Renal cortical epithelial cell (primary cell): ENCODE measurements at places on chromosomes 2 and 18.

DNA sequence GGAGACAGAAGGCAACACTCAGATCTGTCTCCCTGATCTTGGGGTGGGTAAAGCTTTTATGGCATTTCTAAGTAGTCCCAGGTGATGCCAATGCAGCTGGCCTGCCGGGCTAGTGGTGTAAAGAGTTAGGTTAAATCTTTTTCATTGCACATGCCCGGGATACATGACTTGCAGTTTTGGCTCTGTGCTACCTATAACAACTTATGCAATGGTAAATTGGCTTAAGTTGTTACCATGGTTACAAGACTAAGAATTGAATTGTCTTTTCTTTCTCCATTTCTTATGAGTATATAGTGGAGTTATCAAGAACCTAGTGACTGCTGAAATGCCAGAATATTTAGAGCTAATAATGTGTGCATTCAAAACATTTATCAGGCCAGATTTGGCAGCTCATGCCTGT lies 5.3 kb upstream of the FAM110C start:
- no peak for DNase-seq

DNA sequence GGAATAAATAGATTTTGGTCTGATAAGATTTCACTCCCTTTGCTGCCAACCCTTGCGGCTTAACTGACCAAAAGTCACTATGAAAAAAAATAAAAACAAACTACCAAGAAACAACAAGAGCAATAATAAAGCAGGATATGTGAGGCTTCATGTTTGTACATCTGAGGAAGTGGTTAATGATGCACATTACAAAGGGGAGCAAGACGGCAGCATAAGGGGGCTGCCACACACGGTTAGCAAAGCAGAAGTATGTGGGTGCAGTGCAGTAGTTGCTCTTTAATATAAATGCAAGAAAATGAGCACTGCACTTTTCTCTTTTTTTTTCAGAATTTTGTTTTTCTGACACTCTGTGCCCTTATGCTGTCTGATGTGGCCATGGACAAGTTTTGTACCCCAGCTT lies 377.1 kb upstream of the CNTNAP5 start:
- DNase-seq, result no peak

DNA sequence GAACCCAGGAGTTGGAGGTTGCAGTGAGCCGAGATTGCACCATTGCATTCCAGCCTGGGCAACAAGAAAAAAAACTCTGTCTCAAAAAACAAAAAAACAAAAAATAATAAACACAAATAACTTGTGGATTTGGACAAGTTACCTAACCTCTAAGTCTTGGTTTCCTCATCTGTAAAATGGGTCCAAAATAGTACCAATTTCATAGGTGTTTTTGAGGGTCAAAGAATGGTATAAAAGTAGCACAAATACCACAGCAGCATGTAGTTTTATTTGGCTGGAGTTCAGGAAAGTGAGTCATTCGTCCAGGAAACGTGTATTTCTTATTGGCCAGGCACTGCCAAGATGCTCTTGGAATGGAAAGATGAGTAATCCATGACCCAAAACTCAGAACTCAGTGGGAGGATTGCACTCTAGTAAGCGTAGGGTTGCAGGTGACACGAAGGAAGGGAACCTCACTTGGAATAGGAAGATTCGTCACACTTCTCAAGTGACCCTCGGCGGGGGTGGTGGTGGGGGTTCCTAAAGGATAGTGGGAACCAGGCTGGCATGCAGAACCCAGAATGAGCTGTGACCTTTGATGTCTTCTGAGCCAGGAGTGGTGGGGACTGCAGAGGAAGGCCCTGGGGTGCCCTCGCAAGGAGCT lies 24.4 kb downstream of the GRHL1 start:
- peak; percentile 98 for DNase-seq

GRCh38 chr2:158662421-158662820 lies 132.7 kb upstream of the DAPL1 start:
- no peak for DNase-seq

DNA sequence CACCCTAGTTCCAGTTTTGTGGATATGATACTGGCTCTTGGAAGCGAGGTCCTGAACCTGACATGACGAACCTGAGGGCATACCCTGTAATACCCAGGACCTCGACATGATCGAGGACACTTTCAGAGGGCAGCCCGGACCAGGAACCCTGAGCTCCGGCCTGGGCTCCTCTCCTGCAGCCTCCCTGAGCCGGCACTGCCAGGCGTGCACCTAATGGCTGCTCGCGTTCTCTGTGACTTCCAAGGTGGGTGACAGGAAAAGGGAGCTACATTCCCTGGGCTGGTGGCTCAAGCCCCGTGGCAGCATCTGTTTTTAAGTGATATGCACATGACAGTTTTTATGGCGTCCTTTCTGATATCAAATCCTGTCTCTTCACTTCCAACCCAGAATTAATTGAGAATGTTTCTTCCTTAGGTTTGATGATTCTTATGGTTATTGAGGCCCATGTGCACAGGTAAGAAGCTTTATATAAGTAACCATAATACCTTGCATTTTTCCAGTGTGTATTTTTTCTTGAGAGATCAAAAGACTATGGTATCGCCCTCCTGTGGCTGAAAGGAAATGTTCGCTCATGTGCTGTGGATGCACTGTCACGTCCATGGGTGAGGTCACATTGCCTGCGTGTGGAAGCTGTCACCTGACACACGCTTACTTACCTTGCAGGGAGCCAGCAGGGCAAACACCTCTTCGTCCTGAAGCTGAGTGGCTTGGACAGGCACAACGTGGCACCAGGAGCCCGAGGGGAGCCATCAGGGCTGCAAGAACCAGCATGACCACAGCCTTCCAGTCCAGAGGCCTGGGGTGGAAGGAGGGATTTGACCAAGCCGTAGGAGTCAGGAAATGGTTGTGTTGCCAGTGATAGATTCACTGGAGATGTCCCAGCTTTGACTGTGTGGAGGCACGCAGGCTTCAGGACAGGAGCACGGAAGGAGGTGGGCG lies 367.4 kb upstream of the MYT1L start:
- peak; percentile 3 for DNase-seq

DNA sequence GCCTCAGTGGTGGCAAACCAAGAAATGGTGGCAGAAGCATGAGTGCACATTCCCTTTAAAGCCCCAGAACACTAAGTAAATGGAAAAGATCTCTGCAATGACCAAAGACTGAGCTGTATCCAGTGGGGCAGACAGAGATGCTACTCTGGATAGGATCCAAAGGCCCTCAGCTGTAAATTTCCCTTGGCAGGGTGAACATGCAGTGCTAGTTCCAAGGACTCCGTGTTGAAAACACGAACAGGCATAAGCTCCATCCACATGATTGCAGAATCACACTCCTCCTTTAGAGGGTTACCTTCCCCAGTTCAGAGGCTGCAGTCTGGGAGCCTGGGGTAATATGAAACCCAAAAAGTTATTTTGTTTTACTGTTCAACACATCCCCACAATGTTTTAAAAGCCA lies 98.6 kb upstream of the KLF7 start:
- no peak for DNase-seq

DNA sequence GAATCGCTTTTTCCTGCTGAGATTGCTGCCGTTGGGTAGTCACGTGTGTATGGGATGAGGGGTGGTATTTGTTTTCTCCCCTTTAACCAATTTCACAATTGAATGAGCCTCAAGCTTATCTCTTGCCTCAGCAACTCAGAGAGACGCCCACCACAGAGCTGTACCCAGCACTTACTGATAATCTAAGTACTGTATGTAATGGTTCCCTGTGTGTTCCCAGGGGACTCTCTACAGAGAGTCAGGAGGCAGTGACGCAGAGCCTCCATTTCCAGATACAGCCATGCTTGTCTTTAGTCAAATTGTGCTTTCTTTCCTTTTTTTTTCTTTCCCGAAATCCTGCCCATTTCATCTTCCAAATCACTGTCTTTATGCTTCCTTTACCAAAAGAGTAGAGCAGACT lies 1102.1 kb upstream of the KLHL29 start:
- DNase-seq, result no peak

DNA sequence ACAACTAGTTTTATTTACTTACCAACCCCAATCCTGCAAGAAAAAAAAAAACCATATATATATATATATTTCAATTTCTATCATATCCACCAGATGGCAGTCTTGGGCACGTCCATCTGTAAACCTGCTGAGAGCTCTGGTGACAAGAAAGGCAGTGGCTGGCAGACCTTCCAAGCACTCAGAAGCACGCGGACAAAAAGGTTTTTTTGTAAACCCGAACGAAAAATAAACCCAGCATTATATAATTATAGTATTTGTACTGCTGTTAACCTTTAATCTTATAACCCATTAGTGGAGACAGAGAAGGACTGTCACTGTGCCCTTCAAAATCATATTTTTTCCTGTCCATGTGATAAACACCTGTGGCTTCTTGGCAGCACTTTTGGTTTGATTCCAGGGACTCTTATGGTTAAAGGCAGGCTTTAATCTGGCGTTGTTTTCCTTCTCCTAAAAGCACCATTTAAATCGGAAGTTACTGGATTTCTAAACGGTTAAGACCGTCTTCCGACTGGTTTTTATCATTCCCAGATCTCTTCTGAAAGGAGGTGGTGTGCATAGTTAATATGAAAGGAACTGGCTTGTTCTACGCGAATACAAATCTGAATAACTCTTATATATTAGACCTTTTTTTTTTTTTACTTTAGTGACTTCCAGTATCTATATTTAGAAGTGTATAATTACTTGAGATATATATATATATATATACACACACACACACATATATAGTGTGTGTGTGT lies 31.0 kb upstream of the SLC3A1 start:
- DNase-seq, result peak; percentile 83

DNA sequence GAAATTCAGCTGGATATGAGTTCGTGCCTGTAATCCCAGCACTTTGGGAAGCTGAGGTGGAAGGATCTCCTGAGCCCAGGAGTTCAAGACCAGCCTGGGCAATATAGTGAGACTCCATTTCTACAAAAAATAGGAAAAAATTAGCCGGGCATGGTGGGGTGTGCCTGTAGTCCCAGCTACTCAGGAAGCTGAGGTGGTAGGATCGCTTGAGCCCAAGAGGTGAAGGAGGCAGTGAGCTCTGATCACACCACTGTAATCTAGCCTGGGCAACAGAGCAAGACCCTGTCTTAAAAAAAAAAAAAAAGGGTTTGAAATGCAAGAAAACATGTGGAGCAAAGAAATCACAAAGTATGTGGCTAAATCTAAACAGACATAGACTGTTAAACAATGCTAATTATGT lies 9.8 kb downstream of the CGREF1 start:
- DNase-seq, result no peak

- no peak for DNase-seq
These were observed 22.9 kb upstream of the MTX2 start for GRCh38 chr2:176246331-176246730.

DNA sequence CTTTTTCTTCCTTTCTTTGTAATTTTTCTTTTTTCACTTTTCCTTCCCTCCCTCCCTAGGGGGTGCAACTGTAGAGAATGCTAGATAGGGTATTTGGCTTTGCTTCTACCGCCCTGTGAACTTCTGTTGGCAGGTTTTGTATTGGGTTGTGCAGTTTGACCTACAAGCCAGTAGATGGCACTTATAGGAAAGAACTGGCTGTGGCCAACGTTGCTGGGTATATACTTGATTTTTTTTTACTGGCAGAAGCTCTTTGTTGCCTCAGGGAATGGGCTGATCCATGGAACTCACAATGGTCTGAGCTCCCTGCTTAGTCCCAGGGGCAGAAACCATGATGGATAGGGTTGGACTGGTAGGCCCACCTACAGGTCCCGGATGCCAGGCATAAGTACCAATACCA lies 1019.5 kb upstream of the LRRTM1 start:
- peak; percentile 31 for DNase-seq

GRCh38 chr2:241745276-241745675 lies 10.8 kb downstream of the D2HGDH start:
- DNase-seq, result no peak
